GM10248 (cell line): ENCODE measurements at places on chromosomes 2 and 18.

DNA sequence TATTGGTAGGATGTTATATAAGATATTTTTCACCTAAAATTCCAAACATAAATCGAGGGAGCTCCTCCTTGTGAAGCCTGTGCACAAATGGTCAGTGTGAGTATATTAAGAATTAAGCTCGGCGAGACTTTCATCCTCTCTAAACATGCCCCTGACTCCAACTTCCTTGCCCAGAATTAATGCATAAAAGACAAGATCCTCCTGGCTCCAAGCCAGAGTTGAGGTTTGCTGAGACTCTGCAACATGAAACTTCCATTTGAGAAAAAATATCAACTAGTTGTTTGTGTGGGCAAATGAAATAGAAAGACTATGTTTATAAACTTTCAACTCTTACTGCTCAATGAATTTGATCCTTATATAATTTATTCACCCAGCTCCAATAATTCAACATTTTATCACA, 68.1 kb downstream of the CCDC178 start:
- DNase-seq = no peak

- DNase-seq = no peak
Measured at GRCh38 chr2:9330612-9331270, 92.6 kb downstream of the ITGB1BP1 start.

GRCh38 chr2:241860184-241861078, 1.7 kb upstream of the PDCD1 start:
- DNase-seq = no peak

DNA sequence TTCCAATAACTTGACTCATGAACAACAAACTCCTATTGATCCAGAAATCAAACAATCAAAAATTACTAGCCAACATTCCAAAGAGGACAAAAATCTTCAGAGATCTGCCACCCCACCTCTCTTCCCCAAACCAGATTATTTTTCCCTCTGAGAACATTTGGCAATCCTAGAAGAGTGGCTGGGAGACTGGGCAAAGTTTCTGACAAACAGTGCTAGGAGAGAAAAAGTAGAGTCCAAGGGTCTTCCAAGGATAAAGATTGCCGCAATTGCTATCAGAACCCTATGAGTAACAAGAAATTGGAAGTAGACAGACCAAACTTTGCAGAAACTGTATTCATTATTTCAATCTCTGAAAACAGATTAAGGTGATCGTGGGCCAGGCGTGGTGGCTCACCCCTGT, 22.4 kb downstream of the REV1 start:
- no peak for DNase-seq

DNA sequence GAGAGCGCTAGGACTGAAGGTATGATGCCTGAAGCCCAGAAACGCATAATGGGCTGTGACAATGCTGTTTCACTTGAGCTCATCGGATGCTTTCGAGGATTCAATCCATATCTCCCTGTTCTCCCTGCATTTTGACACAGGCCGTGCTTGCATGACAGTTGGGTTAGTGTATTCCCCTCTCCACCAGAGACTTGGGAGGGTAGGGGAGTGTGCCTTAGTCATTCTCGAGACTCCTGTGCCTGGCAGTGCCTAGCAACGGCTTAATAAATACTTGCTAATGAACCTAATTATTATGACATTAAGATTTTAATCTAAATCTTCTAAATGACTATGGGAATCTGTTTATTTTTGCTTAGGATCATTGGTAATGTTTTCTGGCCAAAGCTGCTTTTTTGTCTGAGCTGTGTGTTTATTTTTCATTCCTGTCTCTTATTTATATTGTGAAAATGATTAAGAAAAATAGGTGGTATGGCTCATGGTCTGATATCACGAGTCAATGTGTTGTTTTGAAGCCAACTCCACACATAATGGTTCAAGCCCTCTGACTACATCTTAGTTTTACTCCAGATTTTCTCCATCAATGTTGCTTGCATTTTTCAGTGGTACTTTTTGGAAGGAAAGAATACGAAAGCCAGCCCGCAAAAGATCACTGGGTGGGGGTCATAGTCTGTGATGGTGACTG, 61.3 kb downstream of the NEDD4L start:
- no peak for DNase-seq
